ENCODE measurements at places on chromosomes 4 and X. TPM values are rescaled to one million over a fixed set of nuclear protein-coding genes. Genes with fewer than 3 reads are reported as not detected.

The ITGB1BP2 gene
- 142 TPM for polyA plus RNA-seq

The SULT1B1 gene
- polyA plus RNA-seq = 0.61 TPM

The CBR4 gene
- 18.7 TPM for polyA plus RNA-seq

The ACE2 gene
- not detected for polyA plus RNA-seq

The TMEM150C gene
- polyA plus RNA-seq = 2.7 TPM

The SMIM31 gene
- polyA plus RNA-seq = 0.04 TPM

The DGAT2L6 gene
- polyA plus RNA-seq = not detected

The MAP3K15 gene
- polyA plus RNA-seq = 0.68 TPM

The PRMT9 gene
- polyA plus RNA-seq = 10.5 TPM

The TLR3 gene
- 1.4 TPM for polyA plus RNA-seq

The FABP2 gene
- not detected for polyA plus RNA-seq

The LYAR gene
- 15.3 TPM for polyA plus RNA-seq

The ASB12 gene
- polyA plus RNA-seq = 33.8 TPM

All from forelimb muscle (tissue), 1 donor.